ENCODE measurements at places on chromosomes 11 and 22.

GRCh38 chr11:62443390-62444235 lies 24.8 kb downstream of the SCGB1A1 start:
- DNase-seq = no peak

GRCh38 chr11:70709596-70709995 lies 311.3 kb downstream of the CTTN start:
- no peak for DNase-seq

DNA sequence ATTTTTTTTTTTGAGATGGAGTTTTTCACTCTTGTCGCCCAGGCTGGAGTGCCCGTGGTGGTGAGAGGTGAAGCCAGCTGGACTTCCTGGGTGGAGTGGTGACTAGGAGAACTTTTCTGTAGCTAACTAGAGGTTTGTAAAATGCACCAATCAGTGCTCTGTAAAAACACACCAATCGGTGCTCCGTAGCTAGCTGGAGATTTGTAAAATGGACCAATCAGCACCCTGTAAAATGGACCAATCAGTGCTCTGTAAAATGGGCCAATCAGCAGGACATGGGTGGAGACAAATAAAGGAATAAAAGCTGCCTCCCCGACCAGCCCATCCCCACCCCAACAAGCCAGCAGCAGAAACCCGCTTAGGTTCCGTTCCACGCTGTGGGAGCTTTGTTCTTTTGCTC lies 4.4 kb upstream of the RAPSN start:
- DNase-seq = no peak

GRCh38 chr22:25661073-25661472 lies 80.9 kb upstream of the MYO18B start:
- no peak for DNase-seq

GRCh38 chr11:579830-580601 lies 3.7 kb downstream of the PHRF1 start:
- DNase-seq = no peak

GRCh38 chr11:1857064-1857463 lies 4.2 kb downstream of the LSP1 start:
- DNase-seq = no peak

GRCh38 chr11:88357323-88358039 lies 19.9 kb upstream of the CTSC start:
- no peak for DNase-seq

DNA sequence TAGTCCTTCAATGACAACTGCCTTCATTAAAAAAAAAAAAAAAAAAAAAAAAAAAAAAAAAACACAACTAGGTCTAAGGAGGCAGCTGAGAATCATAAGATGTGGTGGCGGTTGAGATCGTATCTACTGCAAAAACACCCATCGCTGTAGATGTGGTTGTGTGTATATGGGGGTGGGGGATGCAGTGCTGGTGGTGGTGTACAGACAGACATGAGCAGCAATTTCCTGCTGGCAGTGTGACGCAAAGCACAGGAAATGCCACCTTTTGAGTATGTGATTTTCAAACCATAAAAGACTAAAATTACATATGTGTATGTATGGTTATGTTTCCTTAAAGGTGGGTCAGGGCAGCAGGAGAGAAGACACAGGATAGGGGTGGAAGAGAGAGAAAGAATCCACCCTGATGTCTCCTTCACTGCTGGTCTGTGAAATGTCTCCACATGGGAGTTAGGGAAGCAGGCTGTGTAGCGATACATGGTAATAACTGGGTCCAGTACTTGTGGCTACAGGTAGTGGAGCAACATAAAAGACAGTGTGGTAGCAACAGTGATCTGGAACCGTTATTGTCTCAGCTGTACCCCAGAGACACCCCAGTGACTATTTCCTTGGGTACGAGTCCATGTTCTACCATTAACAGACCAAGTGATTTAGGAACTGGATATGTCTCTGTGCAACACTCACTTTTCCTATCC lies 57.9 kb downstream of the SYTL2 start:
- DNase-seq = peak; percentile 73

- no peak for DNase-seq
These were observed 8.1 kb downstream of the OR8A1 start for GRCh38 chr11:124577716-124578427.

GRCh38 chr11:13119941-13120520 lies 110.9 kb downstream of the RASSF10 start:
- DNase-seq = no peak

- no peak for DNase-seq
These were observed 52.3 kb downstream of the SHISAL1 start for GRCh38 chr22:44260216-44261035.

DNA sequence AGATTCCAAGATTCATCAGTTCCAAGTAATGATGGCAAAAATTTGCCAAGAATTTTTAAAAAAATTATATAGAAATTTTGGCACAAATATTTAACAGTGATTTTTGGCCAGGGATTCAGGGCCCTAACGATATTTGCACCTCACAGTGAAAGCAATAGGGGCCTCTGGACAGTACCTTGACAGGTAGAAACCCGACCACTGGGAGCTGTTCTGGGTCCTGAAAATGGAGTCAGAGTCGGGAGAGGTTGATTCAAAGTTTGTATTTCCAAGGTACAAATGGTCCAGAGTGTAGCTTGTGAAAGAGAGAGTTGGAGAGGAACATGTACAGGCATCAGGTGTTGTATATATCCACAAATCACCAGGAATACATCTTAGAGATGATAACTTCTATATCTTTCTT lies 41.6 kb downstream of the MRGPRX2 start:
- no peak for DNase-seq

DNA sequence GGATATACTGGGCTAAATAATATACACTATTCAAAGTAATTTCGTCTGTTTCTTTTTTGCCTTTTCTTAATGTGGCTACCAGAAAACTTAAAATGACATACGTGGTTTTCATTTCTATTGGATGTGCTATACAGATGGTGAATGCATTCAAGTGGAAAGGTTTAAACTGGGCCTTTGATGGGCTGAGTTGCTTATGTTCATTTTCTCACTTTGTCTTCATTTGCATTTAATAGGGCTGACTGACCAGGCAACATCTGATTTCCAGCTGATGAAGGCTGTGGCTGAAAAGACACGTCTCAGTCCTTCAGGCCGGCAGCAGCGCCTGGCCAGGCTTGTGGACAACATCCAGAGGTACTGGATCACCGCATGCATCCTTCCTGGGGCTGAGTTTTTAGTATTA lies 27.9 kb downstream of the PIWIL4 start:
- no peak for DNase-seq

- no peak for DNase-seq
These were observed 866 bp downstream of the GP1BB start for GRCh38 chr22:19723983-19724827.

- DNase-seq = no peak
These were observed 1.8 kb downstream of the TMEM86A start for GRCh38 chr11:18700375-18700774.

- DNase-seq = no peak
These were observed 33.9 kb downstream of the MARK2 start for GRCh38 chr11:63872800-63873197.

DNA sequence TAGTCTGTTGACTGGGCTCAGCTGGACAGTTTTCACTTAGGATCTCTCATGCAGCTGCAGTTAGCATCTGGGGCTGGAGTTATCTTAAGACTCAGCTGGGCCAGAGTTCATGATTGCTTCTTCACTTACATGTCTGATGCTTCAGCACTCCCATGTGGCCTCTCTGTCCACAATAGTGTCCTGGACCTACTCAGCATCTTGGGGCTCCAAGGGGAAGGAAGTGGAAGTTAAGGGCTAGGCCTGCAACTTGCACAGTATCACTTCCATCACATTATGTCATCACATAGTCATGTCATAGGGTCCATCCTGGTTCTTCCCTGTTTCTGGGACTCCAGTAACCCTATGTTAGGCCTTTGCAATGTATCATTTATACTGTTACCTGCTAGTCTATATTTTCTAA lies 115.9 kb downstream of the C11orf65 start:
- no peak for DNase-seq

DNA sequence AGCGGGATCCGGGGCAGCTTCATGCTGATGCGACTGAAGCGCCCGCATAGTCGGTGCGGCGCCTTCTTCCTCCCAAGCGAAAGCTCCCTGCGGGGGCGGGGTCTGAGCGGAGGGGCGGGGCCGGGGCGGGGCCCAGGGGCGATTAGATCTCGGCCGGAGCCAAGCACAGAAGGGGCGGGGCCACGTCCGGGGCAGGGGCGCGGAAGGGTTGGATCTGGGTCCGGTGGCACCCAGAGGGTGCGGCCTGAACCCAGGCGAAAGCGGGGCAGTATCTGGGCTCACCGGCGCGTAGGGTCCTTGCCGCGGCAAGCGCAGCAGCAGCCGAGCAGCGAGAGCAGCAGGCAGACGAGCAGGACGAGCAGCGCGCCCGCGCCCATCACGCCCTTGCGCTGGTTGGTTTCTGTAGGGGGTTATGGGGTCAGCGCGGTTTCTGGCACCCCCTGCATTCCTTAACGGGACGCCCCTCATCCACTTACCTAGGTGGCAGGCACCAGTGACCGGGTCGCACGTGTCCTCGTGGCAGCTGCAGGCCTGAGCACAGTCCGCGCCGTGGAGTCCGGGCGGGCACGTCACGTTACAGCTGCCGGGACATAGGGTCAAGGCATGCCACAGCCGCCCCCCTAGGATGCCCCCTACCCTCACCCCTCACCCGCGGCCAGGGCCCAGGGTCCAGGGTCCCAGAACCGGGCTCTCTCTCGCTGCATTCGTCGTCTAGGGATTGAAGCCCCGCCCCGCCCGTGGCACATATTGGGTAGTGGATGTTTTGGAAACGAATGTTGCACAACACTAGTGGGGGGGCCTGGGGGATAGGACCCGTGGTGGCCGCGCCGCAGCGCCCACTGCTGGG lies 8.1 kb downstream of the SCARF2 start:
- peak; percentile 66 for DNase-seq

DNA sequence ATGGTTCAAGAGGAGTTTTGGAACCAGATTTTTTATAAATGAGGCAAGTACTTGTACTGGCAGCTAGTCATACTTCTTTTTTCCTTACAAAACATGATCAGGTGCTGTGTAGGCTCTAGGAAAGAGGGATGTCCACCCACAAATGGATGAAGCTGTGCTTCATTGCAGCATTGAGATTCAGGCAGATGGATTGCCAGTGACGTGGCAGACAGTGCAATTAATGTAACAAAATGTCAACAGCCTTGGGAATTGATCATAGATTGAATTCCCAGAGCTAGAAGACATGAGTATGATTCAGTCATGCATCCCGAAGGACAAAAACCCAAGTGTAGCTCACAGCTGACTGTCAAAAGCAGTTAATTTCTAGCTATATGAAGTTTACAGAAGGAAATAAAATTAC lies 99.2 kb upstream of the RASSF10 start:
- DNase-seq = no peak

GRCh38 chr11:102330231-102330630 lies 12.9 kb downstream of the BIRC3 start:
- DNase-seq = no peak

DNA sequence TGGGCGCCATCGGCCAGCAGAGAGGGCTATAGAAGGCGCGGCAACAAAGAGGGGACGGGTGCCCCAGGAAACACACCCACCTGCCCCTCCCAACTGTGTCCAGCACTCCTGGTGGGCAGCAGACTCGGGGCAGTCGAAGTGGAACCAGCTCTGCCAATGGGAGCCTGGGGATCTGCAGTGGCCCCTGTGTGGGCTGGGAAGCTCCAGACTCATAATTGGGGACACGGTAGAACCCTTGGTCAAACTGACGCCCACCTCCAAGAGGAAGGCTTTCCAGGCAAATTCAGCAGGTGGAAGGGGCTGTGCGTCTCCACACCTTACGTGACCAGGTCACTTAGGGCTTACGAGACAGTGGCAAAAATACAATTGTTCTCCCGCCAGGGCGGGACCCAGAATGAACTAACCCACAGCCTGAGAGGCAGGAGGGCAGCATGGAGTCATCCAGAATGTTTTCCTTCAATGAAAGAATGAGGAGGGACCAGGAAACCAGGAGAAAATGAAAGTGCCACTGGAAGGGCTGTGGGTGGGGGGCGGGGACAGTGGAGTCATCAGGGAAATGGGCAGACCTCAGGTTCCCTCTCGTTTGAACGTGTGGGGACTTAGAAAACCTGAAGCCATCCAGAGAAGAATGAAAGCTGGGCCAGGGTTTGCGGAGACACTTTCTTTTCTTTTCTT lies 53.2 kb upstream of the SHANK2 start:
- no peak for DNase-seq

DNA sequence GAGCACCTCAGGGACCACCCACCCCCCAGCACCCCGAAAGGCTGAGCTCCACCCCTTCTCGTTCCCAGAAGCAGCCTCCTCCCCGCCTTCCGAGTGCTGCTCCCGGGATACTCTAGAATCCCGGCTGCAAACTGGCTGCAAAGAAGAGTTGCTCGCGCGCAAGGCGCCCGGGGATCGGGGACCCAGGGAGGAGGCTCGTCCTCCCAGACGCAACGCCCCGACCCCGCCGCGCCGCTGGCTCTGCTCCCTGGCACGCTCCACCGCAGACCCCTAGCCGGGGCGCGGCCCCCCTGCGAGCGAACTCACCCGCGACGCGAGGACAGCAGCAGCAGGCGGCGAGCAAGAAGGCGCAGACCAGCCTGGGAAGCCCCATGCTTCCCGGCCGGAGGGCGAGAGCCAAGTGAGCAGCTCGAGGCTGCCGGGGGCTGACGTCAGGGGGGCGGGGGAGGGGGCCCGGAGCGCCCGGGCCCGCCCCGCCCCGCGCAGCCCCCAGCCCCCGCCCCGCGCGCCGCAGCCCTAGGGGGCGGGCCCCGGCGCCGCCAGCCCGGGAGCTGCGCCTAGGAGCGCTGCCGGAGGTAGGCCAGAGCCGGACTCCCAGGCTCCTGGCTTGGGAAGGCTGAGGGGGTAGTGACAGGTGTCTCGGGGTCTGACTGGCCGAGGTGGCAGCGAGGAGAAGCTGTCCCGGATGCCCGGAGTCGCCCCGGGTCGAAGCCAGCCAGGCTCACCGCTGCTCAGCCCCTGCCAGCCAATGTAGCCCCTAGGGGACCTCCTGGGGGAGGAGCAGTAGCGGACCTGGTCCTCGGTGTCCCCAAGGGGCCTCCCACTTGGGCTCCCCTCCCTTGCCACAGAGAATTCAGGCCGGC lies at the start of gene MCAM:
TSS of gene MCAM (minus strand) at position 402 of the 863 bp plus-strand sequence. CDS start at position 373, 29 bp downstream.
- DNase-seq = no peak

- no peak for DNase-seq
These were observed 86.8 kb upstream of the OR4B1 start for GRCh38 chr11:48129697-48130395.

GRCh38 chr11:5531053-5531831 lies 14.7 kb upstream of the UBQLNL start:
- no peak for DNase-seq

GRCh38 chr11:104043678-104044239 lies 7.3 kb downstream of the DDI1 start:
- no peak for DNase-seq

- no peak for DNase-seq
These were observed 491.5 kb upstream of the KIRREL3 start for GRCh38 chr11:127492029-127492428.

DNA sequence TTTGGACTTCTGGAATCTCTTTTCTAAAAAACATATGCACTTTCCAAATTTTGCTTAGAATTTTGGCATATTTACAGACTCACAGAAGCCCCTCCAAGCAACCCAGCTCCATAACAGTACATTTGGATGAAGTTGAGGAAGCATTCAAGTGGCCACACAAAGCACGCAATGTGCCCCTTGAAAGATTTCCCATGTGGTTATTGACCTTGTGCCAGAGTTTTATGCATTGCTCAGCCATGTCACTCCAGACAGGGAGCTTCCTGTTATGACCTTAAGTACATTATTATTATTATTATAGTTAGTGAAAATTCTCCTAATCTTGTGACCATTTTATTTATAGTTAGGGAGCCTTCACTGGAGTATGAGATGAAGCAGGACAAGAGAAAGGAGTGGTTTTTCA lies 35.0 kb upstream of the BDNF start:
- no peak for DNase-seq
